ENCODE measurements at places on chromosomes 16 and 17. TPM values are rescaled to one million over a fixed set of nuclear protein-coding genes. Genes with fewer than 3 reads are reported as not detected.

DNA sequence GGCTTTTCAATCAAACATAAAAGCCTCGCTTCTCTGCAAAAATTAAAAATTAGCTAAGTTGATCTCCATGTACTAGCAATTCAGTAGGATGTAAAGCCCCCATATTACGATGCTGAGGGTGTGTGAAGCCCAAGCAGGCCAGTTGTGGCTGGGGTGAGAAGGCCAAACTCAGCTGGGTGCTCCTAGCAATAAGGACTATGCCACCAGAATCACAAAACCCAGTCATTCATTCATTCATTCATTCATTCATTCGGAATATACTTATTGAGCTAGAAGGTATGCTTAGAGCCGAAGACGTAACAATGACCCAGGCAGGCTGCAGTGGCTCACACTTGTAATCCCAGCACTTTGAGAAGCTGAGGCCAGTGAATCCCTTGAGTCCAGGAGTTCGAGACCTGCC, 3.9 kb upstream of the CRYBA1 start:
- no peak overlapping the region for H3K4me3 ChIP-seq
- no peak for DNase-seq
- H3K4me1 ChIP-seq = peaks cover 32% of the 10 kb centered on the region
- no peaks in the 10 kb centered on the region for H3K27me3 ChIP-seq

DNA sequence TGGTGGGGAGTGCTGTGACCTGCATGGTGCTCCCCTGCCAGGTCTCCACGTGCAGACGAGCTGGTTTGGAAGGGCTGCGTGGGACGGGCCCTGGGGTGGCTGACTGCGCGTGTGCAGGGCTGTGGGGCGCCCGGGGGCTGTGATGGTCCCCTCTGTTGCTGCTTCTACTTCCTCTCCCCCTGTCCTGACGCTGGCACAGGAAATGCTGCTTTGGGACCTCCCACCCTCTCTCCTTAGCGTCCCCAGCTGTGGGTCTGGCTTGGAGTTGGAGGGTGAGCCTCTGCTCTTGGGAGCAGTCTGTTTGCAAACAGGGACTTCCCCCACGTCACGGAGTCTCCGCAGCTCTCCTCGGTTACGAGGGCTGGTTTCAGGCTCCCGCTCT, 35.2 kb downstream of the TSC2 start:
- DNase-seq = no peak
- no peaks in the 10 kb centered on the region for H3K36me3 ChIP-seq
- no peaks in the 10 kb centered on the region for H3K4me1 ChIP-seq
- no peaks in the 10 kb centered on the region for H3K27me3 ChIP-seq
- H3K27ac ChIP-seq = no peak overlapping the region
- H3K4me3 ChIP-seq = no peak overlapping the region

The OR1A1 gene
- not detected for total RNA-seq

- H3K36me3 ChIP-seq = no peaks in the 10 kb centered on the region
- no peaks in the 10 kb centered on the region for H3K4me1 ChIP-seq
- no peak overlapping the region for H3K4me3 ChIP-seq
- no peak overlapping the region for H3K27ac ChIP-seq
- no peaks in the 10 kb centered on the region for H3K27me3 ChIP-seq
Measured at GRCh38 chr16:84672276-84673202, 24.2 kb downstream of the KLHL36 start.

The TUBG2 gene
- 16.6 TPM for total RNA-seq

The UBE2G1 gene
- total RNA-seq = 123 TPM

DNA sequence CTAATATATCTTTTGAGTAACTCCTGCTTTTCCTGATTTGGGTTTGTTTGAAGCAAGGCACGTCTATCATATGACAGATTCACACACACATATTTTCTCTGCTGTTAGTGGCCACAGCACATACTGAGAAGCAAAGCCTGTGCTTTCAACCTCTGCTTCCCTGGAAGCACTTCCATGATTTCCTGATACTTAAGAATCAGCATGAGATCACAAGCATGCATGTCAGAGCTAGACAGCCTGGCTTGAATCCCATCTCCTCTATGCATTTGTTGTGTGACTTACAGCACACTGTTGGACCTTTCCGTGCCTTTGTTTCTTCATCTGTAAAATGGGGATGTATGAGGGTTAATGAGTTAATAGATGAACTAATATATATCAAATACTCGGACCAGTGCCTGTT, 151.1 kb upstream of the NOL11 start:
- no peaks in the 10 kb centered on the region for H3K36me3 ChIP-seq
- no peak overlapping the region for H3K4me3 ChIP-seq
- no peak overlapping the region for H3K27ac ChIP-seq
- DNase-seq = no peak

GRCh38 chr16:75026892-75027391, 28.1 kb downstream of the ZNRF1 start:
- H3K27ac ChIP-seq = no peak overlapping the region
- H3K4me1 ChIP-seq = peaks cover 19% of the 10 kb centered on the region
- H3K27me3 ChIP-seq = no peaks in the 10 kb centered on the region
- H3K4me3 ChIP-seq = no peak overlapping the region

- H3K4me3 ChIP-seq = no peak overlapping the region
- H3K27ac ChIP-seq = no peak overlapping the region
- H3K27me3 ChIP-seq = no peaks in the 10 kb centered on the region
- H3K4me1 ChIP-seq = no peaks in the 10 kb centered on the region
- no peak for DNase-seq
Measured at GRCh38 chr16:68041783-68042182, 18.7 kb downstream of the DUS2 start.

DNA sequence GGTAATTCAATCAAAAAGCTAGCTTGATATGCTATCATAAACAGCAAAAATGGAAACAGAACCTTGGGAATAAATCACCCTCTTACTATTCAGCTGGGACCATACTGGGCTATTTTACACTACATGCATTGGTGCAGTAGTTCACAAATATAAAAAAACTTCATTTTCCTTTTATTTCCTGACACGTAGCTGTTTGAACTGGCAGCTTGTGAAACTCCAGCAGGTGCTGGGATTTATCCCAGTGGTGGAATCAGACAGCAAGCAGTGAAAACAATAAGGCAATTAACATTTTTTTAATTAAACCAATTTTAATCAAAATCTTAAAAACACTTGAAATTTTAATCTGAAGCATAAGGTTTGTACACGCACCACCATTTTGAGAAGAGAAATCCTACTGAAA, 240.4 kb upstream of the IRX5 start:
- H3K27me3 ChIP-seq = no peaks in the 10 kb centered on the region
- H3K4me3 ChIP-seq = no peak overlapping the region
- no peak for DNase-seq
- no peaks in the 10 kb centered on the region for H3K36me3 ChIP-seq
- H3K4me1 ChIP-seq = no peaks in the 10 kb centered on the region

DNA sequence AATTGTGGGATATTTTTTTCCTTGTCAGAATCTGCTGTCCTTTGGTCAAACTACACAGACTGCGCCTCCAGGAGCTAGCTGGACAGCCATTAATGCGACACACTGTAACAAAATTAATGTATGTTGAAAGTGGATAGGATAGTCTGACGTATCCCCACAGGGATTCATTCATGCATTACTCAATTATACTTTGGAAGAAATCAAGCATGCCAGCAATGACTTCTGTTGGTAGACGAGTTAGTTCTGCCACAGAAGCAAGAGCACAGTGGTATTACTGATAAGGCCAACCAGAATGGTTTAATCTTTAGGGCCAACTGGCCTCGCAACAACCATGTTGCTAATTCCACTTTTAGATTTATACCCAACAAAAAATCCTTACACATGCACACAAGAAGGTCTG, 106.4 kb upstream of the TOB1 start:
- no peak overlapping the region for H3K27ac ChIP-seq
- H3K27me3 ChIP-seq = no peaks in the 10 kb centered on the region
- H3K4me3 ChIP-seq = no peak overlapping the region
- no peak for DNase-seq

Measured in astrocyte (in vitro differentiated cells and primary cell).